ENCODE measurements at places on chromosomes 7 and 10.

- no peak for DNase-seq
Observed at GRCh38 chr7:114365791-114366190, 48.8 kb upstream of the FOXP2 start.

DNA sequence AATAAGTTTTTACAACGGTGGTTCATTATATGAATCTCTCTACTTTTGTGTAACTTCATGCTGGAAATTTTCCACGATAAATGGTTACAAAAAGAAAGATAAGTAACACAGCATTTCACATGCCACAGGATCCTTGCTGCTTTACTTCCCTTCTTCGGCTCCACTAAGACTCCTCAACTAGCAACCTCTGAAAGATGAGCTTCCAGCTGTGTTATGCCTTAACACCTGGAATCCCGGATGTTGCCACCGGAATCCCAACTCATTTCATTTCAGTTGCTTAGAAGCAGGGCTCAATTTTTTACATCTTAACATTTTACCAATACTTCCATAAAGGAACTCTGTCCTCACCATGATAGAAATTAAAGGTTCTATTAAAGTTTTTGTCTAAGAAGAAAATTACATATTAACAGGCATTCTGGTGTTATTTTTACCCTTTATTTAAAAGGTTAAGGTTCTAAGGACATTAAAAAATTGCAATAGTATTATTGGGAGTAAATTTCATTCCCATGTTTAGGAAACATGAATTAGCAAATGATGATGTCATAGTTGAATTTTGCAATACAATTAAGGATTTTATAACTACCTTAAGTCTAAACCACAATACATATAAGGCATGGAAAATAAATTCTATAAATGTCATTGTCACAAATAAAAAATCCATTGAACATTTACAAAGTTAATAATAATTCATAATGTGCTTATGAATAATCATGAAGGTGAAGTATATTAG lies 57.1 kb upstream of the IL6 start:
- DNase-seq = no peak

DNA sequence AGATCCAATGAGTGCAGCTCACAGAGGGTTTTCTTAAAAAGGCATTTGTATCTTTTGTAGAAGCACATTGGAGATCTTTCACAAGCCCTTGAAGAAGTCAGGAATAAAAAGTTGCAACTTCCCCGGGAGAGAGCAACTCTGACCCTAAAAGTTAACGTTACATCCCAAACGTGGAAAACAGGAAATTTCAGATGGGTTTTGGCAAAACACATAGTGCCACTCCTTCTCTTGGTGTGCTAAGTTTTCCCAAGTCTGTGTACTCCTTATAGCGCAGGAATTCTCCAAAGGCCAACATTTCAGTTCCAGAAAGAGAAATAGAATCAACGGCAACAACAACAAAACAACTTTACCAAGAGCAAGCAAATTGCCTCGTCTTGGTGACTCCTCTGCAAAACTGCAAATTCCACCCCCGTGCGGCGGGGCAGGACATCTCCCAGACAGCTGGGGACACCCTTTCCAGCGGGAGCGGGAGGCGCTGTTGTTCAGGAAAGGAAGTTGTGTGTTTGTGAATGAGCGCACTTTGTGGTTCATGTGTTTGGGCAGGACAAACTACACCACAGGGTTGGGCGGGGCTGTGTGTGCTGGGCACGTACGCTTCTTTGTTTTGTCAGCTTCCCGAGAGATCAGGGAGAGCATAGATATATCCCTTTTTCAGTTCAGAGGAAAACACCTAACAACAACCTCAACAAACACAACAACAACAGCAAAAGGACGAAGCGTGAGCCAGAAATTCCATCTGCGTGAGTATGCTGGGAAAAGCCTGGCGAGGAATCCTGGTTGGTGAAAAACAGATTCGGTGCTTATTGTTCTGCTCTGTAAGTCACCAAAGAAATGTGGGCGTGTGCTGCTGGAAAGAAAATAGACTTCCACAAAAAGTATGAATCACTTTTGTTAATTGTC lies 294.7 kb upstream of the PITRM1 start:
- DNase-seq = no peak

- DNase-seq = no peak
Observed at GRCh38 chr7:101367676-101368075, 5.0 kb downstream of the COL26A1 start.

DNA sequence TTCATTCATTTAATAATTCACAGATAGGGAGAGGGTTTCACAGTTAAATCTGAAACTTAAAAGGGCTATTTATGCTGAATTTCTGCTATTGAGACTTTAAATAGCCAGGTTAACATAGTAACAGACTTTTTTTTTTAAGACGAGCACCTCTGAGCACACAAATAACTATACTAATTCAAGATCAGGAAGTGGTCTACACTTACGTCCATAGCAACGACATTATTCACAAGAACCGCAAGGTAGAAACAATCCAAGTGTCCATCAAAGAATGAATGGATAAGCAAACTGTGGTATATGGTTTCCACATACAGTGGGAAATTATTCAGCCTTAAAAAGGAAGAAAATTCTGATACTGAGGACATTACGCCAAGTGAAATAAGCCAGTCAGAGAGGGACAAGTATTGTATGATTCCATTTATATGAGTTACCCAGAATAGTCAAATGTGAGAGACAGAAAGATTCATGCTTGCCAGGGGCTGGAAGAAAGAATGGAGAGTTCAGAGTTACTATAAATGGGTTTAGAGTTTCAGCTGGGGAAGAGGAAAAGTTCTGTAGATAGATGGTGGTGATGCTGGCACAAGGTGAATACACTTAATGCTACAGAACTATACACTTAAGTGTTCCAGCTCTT lies 140.3 kb upstream of the LAMB4 start:
- no peak for DNase-seq

DNA sequence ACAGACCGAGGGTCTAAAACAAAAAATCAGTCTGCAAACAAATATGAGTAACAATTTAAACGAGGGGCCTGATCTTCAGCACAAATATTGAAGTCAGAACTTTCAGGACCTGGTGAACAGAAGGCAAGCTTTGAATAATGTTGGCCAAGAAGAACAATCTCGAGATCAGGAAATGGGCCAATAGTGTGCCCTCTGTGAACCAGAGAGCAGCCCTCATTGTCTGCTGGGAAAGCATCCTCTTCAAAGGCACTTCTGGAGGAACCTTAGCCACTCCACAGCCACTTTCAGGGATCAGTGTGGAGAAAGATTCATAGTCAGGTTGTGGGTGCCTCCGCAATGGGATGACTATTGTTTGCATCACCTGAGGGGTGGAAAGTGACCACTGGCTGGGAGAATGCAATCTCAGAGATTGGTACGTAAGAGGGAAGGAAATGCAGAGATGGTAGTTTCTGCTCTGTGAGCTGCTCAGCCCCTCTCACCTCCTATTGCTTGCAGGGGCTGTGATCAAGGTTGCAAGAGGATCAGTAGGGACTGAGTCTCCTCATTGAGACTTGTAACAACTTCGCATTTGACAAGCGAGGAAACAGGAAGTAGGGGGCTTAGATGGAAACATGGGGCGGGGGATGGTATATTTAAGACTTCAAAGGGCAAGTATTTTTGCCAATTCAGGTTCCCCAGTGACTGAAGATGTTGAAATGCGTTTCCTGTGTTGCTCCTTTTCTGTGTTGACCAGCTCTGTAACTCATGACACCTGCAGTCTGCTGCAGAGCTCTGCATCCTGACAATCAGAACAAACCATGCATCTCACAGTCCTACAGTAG lies 28.4 kb upstream of the IFRD1 start:
- no peak for DNase-seq

- DNase-seq = no peak
Observed at GRCh38 chr10:76435157-76435556, 1003.7 kb downstream of the LRMDA start.

GRCh38 chr10:114010316-114010715 lies 33.4 kb upstream of the ADRB1 start:
- no peak for DNase-seq

- no peak for DNase-seq
Observed at GRCh38 chr7:152925412-152926147, 166.0 kb downstream of the ACTR3B start.

DNA sequence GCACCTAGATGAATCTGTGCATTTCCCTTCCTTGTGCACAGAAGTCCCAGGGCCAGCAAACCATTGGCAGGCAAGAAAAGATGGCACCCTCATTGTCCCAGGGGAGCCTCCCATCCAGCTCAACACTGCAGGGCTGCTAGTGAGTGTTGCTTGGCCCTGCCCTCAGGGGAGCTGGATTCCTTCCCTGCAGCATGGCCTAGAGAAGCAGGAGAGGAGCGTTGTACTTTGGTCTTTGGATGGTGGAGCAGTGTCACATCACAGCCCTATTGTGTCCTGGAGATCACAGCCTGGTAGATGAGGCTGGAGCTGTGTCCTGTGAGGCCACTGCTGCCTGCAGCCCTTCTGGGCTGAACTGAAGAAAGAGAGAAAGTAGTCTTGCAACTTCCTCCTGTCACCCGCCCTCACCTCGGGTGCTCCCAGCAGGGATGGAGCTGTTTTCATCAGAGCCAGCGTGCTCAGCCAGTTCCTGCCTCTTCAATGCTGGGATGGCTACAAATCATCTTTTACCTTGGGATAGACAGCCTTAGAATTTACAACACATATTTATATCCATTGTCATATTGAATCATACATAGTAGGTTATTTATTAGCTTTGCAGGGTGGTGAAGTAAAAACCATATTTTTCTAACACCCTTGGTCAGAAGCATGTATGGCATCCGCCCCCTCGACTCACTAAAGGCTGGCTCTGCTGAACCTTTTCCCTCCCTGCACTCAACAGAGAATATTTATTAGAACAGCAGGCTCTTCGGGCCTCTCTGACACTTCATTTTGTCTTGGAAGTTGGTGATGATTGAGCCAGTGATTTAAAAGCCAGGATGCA lies 43.1 kb upstream of the FAM180A start:
- DNase-seq = no peak

- DNase-seq = no peak
Observed at GRCh38 chr7:73994023-73994422, 34.0 kb upstream of the ELN start.

DNA sequence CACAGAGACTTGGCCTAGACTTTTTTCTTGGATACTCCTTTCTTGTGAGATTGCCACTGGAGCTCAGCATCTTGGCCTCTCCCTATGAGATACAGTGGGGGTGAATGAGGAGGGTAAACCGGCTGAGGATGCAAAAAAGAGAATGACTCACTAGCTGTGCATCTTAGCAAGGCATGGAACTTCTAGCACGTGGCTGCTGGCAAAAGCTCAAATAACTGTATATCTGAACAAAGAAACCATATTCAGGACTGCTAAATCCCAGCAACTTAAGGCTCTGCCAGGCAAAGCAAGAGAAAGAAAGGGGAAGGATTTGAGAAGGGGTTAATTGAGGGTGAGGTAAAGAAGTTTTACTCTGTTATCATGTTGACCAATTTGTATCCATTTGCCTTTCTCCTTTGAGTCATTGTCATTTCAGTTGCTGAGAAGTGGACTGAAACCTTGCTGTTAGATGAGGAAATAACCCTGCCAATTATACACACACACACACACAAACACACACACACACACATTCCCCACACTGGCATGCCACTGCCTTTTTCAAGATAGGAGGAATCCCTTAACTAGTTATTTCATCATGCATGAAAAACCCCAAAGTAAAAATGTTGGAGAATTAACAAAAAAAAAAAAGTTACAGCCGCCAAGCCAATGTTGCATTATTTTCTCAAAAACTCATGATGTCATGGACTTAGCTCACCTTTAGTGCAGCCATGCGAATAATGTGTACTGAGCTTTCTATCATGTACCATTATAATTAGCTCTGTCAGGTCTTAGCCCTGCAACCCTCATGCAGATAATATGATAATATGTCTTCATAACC lies 997.3 kb downstream of the LRMDA start:
- DNase-seq = no peak

DNA sequence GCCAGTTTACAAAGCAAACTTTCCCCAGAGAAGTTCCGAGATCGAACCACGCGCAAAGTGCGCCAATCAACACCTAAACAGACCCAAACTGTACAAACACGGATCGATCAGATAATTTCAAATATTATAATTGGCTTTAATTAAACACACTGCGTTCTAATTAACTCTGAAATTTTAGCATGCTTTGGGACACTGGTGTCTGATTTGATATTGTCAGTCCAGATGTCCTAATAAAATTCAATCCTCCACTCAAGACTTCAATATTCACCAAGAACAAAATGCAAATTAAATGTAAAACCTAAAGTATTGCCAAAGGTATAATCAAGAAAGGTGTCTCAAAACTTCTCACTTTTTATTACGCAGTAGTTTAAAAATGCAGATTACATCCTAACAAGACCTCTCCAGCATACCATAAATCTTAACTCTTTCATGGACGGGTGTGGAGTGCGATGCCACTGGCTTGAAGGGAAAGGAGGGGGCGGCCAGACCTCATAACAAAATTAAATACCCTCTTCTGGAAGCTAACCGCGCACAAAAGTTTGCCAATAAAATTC lies 5.9 kb upstream of the EBF3 start:
- DNase-seq = no peak

DNA sequence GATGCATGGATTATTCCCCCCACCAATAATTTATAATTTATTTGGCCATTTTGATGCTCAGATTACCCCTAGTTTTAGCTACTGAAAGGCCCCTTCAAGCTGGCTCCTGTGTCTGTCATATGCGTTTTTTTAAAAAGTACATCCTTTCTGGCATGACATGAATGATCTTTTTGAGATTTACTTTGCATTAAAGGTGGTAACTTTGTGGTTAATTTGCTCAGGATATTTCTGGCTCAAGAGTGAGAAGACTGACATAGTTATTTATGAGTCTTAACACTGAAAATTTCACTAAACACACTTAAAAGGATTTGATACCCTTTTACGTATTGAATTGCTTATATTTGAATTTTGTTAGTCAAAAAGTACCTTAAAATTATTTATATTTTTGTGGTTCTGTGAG lies 5.4 kb downstream of the SMC3 start:
- DNase-seq = no peak

DNA sequence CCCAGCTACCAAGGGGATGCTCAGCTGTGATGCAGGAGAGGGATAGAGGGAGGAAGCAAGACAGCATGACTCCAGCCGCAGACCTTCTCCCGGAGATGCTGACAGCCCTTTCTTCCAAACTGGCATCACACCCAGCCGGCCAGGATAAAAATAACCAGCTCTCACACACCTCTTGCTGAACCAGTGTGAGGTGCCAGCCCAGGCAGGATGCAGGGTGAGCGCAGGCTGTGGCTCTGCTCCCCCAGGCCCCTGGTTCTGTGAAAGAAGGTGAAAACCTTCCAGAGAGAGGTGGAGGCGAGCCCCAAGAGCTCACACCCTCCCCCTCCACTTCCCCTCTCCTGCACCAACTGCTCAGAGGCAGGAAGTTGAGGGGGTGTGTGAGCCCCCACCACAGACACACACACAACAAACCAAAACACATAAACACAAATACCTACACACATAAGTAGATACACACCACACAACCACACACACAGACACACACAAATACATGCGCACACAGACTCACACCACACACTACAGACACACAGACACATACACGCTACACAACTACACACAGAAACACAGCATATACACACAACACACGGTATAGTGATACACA lies 4.0 kb downstream of the GPR15LG start:
- peak; percentile 18 for DNase-seq

GRCh38 chr7:47956220-47956619 lies 8.0 kb upstream of the PKD1L1 start:
- no peak for DNase-seq

GRCh38 chr10:8617792-8618191 lies 563.3 kb downstream of the GATA3 start:
- DNase-seq = no peak
